IPS DF 6.9 (cell line): ENCODE measurements at places on chromosomes 5 and 9.

DNA sequence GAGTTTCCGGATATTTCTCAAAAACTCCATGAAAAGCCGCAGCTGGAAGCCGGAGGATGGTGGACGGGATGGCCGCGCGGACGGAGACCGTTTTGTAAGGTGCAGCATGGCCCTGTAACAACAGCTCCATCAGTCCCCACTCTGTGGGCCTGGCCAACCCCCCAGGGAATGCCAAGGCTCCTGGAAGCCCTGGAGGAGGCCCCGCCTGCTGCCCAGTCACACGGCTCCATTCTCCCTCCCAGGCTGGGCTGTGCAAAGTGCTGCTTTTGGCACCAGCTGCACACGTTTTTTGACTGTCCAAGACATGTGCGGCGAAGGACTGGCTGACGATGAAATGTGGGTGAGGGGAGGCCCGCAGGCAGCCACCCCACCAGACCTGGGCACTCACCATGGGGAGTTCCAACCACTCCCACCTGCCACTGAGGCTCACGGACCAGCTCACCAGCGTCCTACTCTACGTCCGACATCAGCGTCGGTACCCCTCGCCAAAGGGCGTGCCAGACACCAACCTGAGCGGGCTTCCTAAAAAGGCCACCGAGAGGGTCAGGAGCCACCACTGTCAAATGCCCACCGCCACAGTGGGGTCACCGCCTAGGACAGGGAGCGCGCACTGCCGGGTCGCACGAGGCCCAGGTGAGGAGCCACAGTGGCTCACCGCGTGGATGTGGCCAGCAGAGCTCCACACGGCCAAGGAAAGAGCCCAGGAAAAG lies 27.3 kb downstream of the PNPLA7 start:
- DNase-seq = no peak

GRCh38 chr9:114246558-114246957 lies 76.3 kb upstream of the ORM1 start:
- no peak for DNase-seq

DNA sequence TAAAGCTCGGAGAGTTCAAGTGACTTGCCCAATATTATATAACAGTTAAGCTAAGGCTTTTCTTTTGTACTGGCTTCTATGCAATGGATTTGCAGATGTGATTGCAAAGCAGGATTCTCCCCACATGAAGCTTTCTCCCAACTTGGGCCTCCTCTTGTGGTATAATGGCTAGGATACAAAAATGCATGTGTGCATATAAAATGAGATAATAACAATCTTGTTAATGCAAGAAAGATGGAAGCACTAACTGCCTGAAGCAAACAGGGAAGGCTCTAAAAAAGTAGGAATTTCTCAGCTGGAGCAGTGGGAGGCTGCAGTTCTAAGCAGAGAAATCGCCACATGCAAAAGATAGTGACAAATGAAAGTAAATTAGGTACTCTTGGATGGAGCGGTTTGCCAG lies 444.2 kb upstream of the RIOK2 start:
- no peak for DNase-seq

DNA sequence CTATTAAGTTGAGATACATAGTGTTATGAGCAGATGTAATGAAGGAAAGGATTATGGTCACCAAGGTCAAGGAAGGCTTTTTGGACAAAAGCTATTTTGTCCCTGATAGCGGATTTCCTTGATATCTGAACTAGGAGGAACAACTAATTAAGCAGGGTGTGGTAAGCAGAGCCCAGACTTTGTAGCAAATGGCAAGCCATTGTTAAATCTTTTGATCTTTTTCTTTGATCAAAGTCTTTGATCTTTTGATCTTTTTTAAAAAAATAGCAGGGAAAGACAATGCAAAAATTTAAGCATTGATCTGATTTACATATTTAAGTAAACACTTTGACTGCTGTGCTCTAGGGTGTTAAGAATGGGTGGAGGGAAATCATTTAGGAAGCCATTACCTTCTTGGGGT lies 1242.0 kb downstream of the MAT2B start:
- no peak for DNase-seq

DNA sequence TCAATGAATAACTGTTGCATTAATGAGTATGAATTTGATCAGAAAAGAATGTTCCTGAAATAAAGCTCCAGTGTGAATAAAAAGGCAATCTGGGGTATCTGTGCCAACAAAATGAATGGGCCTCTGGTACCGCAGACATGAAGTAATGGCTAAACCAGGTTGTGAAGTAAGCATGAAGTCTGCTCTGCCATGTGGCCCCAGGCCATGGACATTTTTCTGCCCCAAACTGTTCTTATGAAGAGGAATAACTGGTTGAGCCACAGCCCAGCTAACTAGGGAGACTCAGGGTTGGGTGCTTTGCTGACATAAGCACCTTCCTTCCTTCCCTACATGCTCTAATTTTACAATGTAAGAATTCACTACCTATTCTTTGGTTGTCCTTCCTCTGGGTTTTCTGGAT lies 147.4 kb upstream of the LRRTM2 start:
- no peak for DNase-seq
